Activated naive CD8-positive, alpha-beta T cell treated with anti-CD3 and anti-CD28 coated beads for 36 hours (primary cell): ENCODE measurements at places on chromosomes 3 and 15. TPM values are rescaled to one million over a fixed set of nuclear protein-coding genes. Genes with fewer than 3 reads are reported as not detected.

The USP50 gene
- total RNA-seq = not detected

The IQCF5 gene
- not detected for total RNA-seq

DNA sequence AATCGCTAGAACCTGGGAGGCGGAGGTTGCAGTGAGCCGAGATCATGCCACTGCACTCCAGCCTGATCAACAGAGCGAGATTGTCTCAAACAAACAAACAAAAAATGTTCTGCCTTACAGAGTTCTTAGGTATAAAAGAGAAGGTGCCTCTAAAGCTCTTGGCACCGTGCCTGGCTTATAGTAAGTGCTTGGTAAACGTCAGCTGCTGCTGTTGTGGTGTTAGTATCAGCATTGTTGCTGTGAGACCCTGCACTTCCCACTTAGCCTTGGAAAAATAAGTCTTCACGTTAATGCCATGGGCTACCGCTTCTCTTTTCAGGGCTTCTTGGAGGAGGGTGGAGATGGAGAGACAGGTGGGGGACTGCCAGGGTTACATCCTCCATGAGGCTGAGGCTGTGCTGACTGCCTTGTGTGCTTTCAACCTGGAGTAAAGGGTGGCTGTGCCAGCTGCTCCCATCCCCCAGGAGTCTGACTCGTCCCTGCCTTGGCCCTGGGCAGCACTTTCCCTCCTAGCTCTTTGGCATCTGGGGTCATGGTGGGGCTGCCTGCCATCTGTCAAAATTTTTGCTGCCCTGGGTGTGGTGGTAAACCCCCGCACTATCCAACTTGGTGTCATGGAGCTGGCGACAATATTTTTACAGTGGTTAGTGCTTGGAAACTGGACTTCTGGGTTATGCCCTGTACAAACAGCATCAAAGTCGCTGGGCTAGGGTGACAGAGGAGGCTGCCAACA, 17.8 kb downstream of the FLNB start:
- H3K27ac ChIP-seq = no peak overlapping the region
- peaks cover 6% of the 10 kb centered on the region for H3K36me3 ChIP-seq
- H3K27me3 ChIP-seq = no peaks in the 10 kb centered on the region

The GOLGA8G gene
- not detected for total RNA-seq

GRCh38 chr15:96285729-96286254, 44.7 kb upstream of the NR2F2 start:
- H3K27me3 ChIP-seq = peaks cover 10% of the 10 kb centered on the region
- DNase-seq = no peak
- no peaks in the 10 kb centered on the region for H3K4me1 ChIP-seq
- no peak overlapping the region for H3K4me3 ChIP-seq
- H3K27ac ChIP-seq = no peak overlapping the region

The RPL15 gene
- total RNA-seq = 2,489 TPM

- H3K36me3 ChIP-seq = peaks cover 70% of the 10 kb centered on the region
- H3K27me3 ChIP-seq = no peaks in the 10 kb centered on the region
- DNase-seq = no peak
- H3K4me3 ChIP-seq = peak overlapping the region; percentile 40
These were observed 602.8 kb downstream of the FOXP1 start for GRCh38 chr3:70980646-70981170.

- H3K4me1 ChIP-seq = peaks cover 5% of the 10 kb centered on the region
These were observed 18.5 kb downstream of the TNK2 start for GRCh38 chr3:195889870-195890295.

The CDHR4 gene
- total RNA-seq = not detected

DNA sequence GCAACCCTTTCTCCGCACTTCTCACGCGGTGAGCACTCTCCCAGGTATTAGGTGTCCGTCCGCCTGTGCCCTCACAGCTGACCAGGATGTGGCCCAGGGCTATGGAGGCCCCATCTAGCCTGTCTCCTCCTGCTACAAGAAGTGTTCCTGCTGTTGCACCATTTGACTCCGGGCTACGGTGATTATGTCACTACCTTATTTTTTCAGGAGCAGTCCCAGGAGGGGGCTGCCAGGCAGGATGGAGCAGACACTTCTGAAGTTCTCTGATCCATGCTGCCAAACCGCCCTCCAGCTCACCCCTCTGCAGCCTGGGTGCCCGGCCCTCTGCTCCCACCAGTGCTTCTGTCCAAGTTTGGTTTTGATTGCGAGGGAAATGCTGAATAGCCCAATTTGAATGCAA, 36.9 kb downstream of the ZXDC start:
- no peak overlapping the region for H3K27ac ChIP-seq
- no peak overlapping the region for H3K4me3 ChIP-seq
- no peak for DNase-seq
- peaks cover 15% of the 10 kb centered on the region for H3K36me3 ChIP-seq
- H3K27me3 ChIP-seq = no peaks in the 10 kb centered on the region
- no peaks in the 10 kb centered on the region for H3K4me1 ChIP-seq

The GHRL gene
- total RNA-seq = 0.41 TPM

DNA sequence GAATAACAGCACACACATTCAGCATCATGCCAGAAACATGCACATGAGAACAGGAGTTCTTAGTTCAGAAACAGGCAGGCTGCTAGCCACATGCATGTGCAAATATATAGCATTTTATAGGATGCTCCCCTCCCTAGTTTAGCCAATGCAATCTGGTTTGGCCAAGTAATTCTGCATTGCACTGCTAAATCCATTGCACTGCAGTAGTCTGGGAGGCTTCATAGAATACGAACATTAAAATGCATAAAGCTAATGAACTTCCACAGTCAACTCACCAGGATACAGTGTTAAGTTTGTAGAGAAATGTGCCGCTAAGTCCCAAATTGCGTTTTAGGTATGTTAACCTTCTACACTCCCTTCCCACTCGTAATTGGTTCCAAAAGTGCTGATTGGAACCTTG, 41.8 kb downstream of the EHHADH start:
- DNase-seq = no peak
- H3K27me3 ChIP-seq = no peaks in the 10 kb centered on the region
- no peak overlapping the region for H3K4me3 ChIP-seq
- no peaks in the 10 kb centered on the region for H3K36me3 ChIP-seq

- H3K36me3 ChIP-seq = peaks cover 7% of the 10 kb centered on the region
- H3K27ac ChIP-seq = no peak overlapping the region
- H3K4me1 ChIP-seq = no peaks in the 10 kb centered on the region
- H3K4me3 ChIP-seq = no peak overlapping the region
- no peaks in the 10 kb centered on the region for H3K27me3 ChIP-seq
- no peak for DNase-seq
These were observed 14.5 kb upstream of the SLC41A3 start for GRCh38 chr3:126098391-126098858.

GRCh38 chr3:122100591-122101463, 45.7 kb downstream of the CD86 start:
- H3K27me3 ChIP-seq = no peaks in the 10 kb centered on the region
- DNase-seq = no peak
- H3K27ac ChIP-seq = peak overlapping the region; percentile 81
- H3K4me1 ChIP-seq = peaks cover 37% of the 10 kb centered on the region
- no peaks in the 10 kb centered on the region for H3K36me3 ChIP-seq

GRCh38 chr3:136819731-136820679, 1.1 kb downstream of the SLC35G2 start:
- peak overlapping the region; percentile 47 for H3K27ac ChIP-seq
- H3K4me3 ChIP-seq = peak overlapping the region; percentile 83
- peaks cover 67% of the 10 kb centered on the region for H3K27me3 ChIP-seq
- peaks cover 18% of the 10 kb centered on the region for H3K4me1 ChIP-seq
- H3K36me3 ChIP-seq = peaks cover 4% of the 10 kb centered on the region

DNA sequence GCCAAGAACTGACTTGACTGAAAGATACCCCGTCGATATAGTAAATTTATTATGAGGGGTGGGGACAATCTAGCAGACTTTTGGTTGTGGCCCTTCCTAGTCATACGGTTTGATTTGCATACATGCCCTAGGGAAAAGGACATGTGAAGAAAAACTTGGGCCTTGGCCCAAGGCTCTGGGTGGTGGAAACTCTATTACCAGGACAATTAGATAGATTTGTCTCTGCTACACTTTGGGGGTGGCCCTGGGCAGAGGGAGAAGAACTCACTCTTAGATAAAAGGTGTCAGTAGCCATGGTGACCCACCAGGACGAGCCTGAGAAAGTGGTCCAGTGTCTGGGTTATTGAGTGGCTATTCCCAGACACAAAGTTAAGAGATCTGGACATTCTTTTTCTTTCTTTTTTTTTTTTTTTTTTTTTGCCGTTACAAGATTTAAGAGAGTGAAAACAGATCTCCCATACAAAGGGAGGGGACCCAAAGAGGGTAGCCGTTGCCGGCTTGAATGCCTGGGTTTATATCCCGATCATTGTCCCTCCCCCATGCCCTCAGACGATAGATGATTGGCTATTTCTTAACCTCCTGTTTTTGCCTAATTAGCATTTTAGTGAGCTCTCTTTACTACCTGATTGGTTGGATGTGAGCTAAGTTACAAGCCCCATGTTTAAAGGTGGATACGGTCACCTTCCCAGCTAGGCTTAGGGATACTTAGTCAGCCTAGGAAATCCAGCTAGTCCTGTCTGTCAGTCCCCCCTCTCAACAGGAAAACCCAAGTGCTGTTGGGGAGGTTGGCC, 96.4 kb upstream of the SMAD3 start:
- no peaks in the 10 kb centered on the region for H3K27me3 ChIP-seq
- H3K27ac ChIP-seq = no peak overlapping the region
- DNase-seq = no peak

GRCh38 chr3:14633819-14634424, 17.6 kb upstream of the CCDC174 start:
- no peak overlapping the region for H3K4me3 ChIP-seq
- DNase-seq = peak; percentile 52
- H3K36me3 ChIP-seq = no peaks in the 10 kb centered on the region
- H3K27ac ChIP-seq = no peak overlapping the region

- H3K27me3 ChIP-seq = no peaks in the 10 kb centered on the region
- H3K4me3 ChIP-seq = no peak overlapping the region
- H3K4me1 ChIP-seq = no peaks in the 10 kb centered on the region
- H3K36me3 ChIP-seq = no peaks in the 10 kb centered on the region
- H3K27ac ChIP-seq = no peak overlapping the region
- DNase-seq = no peak
These were observed 86.2 kb downstream of the EPHA6 start for GRCh38 chr3:96900566-96900965.

The MEX3B gene
- total RNA-seq = 0.33 TPM

- DNase-seq = peak; percentile 36
- H3K4me3 ChIP-seq = no peak overlapping the region
- H3K27ac ChIP-seq = no peak overlapping the region
- H3K4me1 ChIP-seq = no peaks in the 10 kb centered on the region
These were observed 32.2 kb upstream of the TRH start for GRCh38 chr3:129942296-129942695.

GRCh38 chr15:28124841-28125240, 25.7 kb upstream of the OCA2 start:
- no peaks in the 10 kb centered on the region for H3K4me1 ChIP-seq
- no peak overlapping the region for H3K27ac ChIP-seq
- H3K36me3 ChIP-seq = peaks cover 13% of the 10 kb centered on the region
- no peak for DNase-seq

GRCh38 chr3:25432176-25432720, 4.2 kb downstream of the RARB start:
- peaks cover 4% of the 10 kb centered on the region for H3K4me1 ChIP-seq
- H3K27me3 ChIP-seq = peaks cover 50% of the 10 kb centered on the region
- no peak overlapping the region for H3K4me3 ChIP-seq

DNA sequence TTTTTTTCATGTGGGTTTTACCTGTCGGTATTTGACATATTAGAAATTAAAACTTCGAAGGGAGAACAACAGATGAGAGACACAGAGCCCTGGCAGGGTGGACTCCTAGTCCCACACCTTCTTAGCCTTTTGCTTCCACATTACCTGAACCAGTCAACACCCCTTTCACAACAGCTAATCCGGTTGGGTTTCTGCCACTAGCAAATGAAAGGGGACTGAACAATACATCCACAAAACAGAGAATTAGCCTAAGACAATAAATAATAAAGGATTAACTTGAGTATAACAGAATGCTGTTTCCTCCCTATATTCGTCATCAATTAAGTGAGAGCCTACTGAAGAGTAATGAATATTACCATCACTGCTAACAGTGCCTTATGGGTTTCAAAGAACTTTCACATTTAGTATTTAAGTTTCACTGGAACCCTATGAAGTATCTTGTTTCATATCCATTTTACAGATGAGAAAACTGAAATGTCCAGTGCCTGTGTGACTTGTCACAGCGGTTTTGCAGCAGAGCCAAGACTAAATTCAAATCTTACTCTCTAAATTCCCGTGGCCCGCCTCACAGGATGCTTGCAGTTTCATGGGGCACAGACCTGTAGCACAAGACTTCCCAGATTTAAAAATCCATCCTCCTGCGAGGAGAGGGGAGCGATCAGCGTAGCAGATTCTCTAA, 1.0 kb upstream of the RAB8B start:
- peaks cover 39% of the 10 kb centered on the region for H3K4me1 ChIP-seq
- peak overlapping the region; percentile 99 for H3K4me3 ChIP-seq
- peaks cover 28% of the 10 kb centered on the region for H3K36me3 ChIP-seq
- H3K27ac ChIP-seq = peak overlapping the region; percentile 96

The RARRES1 gene
- not detected for total RNA-seq

- H3K27ac ChIP-seq = no peak overlapping the region
- H3K27me3 ChIP-seq = peaks cover 6% of the 10 kb centered on the region
- H3K4me1 ChIP-seq = no peaks in the 10 kb centered on the region
- H3K36me3 ChIP-seq = peaks cover 1% of the 10 kb centered on the region
- no peak overlapping the region for H3K4me3 ChIP-seq
- DNase-seq = no peak
These were observed 25.1 kb downstream of the C3orf85 start for GRCh38 chr3:109161487-109162123.

The GPR171 gene
- 131 TPM for total RNA-seq

- no peak for DNase-seq
- H3K4me3 ChIP-seq = no peak overlapping the region
- no peaks in the 10 kb centered on the region for H3K4me1 ChIP-seq
- H3K27ac ChIP-seq = no peak overlapping the region
These were observed 530.7 kb downstream of the EPHB1 start for GRCh38 chr3:135325726-135326235.

DNA sequence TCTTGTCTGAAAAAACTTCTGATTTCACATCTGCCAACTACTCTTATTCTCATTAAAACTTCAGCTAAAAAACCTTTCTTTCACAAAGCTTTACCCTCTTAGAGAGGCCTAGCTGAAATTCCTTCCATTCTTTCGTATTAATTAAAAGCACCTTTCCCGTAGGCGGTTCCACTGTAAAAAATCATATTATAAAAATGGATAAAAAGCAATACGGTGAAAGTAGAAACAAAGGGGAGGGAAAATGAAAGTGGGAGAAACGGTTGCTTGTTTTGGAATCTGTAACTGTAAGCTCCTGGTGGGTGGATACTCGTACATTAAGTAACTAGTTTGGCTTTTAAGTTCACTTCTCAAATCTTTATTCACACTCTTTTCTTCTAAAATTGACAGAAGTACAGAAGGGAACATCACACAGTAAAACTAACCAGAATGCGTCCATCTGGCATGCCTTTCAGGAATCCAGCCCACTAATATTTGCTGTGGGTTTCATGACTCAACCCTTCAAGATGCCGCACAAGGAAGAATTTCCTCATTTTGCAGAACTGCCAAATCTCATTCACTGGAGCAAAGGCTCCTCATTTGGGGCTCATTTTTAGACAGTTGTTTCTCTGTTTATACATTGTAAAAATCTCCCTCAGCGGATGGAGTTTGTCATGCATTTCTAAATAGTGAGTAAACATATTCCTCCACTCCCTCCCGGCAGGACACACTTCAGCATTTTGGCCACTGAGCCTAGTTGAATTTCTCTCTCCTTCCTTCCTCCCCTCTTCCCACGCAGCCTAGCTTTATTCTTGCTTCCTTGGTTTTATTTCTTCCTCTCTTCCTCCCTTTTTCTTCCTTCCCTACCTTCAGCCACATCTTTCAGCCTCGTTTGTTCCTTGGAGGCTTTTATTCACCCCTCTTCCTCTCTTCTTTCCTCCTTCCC, 419.5 kb upstream of the NAALADL2 start:
- DNase-seq = no peak
- peaks cover 12% of the 10 kb centered on the region for H3K4me1 ChIP-seq
- no peak overlapping the region for H3K27ac ChIP-seq
- peak overlapping the region; percentile 44 for H3K4me3 ChIP-seq
- no peaks in the 10 kb centered on the region for H3K36me3 ChIP-seq
